ENCODE measurements at places on chromosomes 6 and 20.

DNA sequence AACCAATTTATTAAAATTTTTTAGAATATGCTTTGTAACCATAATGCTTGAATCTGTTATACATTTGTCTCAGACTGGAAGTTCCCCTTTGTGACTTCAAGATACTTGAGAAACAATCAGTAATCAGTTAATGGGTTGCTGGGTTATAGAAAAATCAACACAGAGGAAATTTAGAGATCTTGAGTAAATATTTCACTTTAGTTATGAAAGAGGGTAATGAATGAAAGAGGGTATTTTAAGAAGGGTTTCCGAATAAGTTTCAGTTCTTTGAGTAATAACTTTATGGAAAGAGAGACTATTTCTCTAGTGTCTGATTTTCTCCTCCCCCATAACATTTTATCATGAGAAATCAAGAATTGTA is 21.4 kb downstream of the ZFAND3 start:
- peak; percentile 55 for DNase-seq

GRCh38 chr6:90416322-90416721 is 119.7 kb upstream of the BACH2 start:
- no peak for DNase-seq

- DNase-seq, result no peak
Measured at GRCh38 chr6:41680182-41680965, 42.1 kb downstream of the MDFI start.

DNA sequence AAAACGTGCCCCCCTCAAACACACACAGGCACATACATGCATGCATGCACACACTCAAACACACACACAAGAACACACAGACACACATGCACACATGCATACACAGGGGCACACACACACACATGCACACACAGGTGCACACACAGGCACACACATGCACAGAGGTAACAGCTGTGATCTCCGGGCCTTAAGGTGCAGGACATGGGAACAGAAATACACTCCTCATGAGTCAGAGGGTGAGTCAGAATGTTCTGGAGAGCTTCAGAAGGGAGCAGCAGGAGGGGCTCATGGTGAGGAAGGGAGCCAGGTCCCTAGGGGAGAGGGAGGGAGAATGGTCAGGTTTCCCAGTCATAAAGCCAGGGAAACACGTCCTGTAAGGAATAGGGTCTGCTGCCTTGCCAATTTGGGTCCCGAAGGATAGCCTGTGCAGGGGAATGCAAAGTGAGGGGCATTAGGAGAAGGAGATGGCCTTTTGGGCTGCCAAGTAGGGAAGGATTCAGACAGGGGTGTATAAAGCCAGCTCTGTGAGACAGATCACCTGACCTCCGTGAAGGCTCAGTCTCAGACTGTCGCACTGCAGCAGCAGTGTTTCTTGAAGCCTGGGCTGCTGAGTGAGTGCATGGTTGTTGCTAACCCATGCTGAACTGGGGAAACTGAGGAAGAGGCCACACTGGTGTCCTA is 123.9 kb downstream of the MAFB start:
- no peak for DNase-seq

All from GM13976 (cell line).